ENCODE measurements at places on chromosomes 16 and 17.

DNA sequence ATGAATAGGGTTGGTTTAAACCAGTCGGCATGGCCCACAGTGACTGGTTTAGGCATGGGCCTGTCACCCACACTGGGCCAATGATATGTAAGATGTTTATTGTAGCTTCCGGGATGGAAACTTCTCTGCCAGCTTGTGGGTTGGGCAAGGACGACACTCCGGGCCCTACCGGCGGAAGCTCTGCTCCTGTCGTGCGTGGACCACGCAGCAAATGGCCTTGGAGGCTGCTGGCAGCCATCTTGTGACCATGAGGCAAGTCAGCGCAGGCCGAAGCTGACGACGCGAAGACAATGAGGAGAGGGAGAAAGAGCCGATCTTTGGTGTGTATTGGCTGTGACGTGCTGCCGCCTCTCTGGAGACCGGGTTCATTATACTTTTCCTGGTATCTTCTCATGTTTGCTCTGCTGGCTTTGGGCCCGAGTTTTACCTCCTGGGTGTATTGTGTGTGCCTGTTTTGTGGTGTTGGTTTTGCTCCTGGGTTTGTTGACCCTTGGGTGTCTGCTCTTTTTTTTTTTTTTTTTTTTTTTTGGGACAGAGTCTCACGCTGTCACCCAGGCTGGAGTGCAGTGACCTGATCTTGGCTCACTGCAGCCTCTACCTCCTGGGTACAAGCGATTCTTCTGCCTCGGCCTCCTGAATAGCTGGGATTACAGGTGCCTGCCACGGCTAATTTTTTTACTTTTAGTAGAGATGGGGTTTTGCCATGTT, 15.4 kb downstream of the SLC25A10 start:
- DNase-seq: no peak

DNA sequence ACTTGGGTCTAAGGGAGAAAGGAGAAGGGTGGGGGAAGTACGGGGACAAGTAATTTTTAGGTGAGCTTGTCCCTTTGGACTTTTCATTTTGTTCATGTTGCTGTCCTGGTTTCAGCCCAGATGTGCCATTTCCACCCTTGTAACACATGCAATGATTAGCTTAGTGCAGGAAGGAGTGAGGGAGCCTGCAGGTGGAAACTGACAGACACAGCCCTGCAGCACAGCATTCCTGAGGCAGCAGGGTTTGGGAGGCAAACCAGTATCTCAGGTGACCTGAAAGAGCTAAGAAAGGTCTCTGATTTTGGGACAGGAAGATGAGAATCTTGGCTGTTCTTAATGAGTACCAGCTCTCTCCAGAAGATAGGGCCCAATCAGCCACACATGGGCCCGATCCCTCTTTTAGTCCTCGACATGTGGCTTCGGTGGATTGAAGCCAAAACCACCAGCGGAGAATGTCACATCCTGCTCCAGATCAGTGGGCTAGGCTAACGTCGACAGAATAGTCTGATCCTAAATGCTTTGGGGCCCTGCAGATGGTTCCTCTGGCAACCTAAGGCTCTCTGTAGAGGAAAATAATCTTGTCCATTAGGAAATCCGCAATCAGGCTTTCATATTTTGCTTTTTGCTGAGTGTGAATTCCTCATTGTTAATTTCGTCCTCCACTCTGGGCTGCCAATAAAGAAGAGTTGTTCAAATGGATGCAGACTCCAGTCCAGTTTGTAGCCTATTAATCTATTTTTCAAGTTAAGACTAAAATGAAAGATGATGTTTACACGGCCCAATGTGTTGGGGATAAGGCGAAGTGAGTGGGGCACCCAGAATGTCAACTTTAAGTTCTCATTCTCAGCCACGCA, 3.8 kb upstream of the RNF157 start:
- no peak for DNase-seq

- DNase-seq: no peak
Measured at GRCh38 chr17:67902511-67903231, 77.4 kb downstream of the BPTF start.

GRCh38 chr17:57835333-57835900, 14.4 kb downstream of the MRPS23 start:
- DNase-seq: no peak

DNA sequence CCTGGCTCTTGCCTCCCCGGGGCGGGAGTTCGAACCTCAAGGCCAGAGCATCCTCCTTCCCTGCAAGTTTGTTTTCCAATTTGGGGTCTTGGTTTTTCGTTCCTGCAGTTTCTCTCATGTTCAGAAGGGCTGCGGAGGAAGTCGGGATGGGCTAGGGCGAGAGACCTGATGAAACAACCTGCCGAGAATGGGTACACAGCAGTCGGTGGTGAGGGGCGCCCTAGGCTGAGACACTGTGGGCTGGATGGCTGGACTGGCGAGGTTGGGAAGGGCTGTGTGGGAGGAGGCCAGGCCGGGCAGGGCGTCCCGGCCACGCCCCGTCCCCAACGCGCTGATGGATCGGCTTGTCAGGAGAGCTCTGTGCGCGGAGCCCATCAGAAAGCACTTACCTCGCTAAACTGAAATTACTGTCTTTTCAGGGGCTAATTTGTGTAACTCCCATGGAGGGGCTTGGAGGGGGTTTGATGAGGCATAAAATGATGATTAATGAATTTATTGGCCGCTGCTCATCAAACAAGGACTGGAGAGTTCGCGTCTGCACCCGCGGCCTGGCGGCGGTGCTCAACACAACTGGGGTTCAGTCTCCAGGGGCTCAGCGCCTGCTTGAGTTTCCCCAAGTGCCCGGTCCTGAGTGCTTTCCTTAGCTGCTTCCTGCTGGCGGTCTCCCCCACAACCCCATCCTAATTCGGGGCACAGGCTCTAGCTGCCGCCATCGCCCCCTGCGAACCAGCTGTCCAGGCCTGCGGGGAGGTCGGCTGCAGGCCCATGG, 9.0 kb downstream of the IRX5 start:
- DNase-seq: no peak

DNA sequence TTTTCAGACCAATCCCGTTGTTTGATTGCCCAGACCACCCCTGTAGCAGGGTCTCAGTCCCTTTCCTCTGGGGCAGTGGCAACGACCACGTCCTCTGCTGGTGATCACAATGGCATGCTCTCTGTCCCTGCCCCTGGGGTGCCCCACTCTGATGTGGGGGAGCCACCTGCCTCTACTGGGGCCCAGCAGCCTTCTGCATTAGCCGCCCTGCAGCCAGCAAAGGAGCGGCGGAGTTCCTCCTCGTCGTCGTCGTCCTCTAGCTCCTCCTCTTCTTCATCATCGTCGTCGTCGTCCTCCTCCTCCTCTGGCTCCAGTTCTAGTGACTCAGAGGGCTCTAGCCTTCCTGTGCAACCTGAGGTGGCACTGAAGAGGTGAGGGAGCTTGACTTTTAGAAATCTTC, 9.2 kb downstream of the ELOB start:
- DNase-seq: no peak

- no peak for DNase-seq
Measured at GRCh38 chr17:21025451-21025850, 17.4 kb downstream of the USP22 start.

DNA sequence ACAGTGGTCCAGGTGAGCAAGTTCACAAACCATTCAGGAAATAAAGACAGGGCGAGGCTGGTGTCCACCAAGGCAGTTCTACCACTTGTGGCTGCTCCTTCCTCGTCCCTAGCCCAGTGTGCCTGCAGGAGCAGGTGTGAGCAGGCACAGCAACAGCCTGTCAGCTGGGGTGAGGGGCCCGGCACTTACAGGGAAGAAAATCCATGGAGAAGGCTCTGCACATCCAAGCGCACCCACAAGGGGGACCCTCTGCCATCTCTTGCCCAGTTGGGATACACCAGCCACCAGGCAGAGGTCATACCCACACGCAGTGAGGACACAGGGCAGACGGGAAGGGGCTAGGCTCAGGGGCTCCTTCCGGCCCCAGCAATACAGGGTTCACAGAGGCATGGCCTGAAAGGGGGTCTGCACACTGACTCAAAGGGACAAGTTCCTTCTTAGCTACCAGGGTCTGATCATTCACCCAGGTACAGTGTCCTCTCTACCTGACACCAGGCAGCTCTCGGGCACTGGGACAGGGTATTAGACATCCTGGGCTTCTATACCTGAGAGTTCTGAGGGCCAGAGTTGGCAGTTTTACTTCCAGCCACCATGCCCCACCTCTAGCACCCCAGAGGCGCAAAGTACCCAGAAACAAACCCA, 27.0 kb downstream of the CDIP1 start:
- no peak for DNase-seq

DNA sequence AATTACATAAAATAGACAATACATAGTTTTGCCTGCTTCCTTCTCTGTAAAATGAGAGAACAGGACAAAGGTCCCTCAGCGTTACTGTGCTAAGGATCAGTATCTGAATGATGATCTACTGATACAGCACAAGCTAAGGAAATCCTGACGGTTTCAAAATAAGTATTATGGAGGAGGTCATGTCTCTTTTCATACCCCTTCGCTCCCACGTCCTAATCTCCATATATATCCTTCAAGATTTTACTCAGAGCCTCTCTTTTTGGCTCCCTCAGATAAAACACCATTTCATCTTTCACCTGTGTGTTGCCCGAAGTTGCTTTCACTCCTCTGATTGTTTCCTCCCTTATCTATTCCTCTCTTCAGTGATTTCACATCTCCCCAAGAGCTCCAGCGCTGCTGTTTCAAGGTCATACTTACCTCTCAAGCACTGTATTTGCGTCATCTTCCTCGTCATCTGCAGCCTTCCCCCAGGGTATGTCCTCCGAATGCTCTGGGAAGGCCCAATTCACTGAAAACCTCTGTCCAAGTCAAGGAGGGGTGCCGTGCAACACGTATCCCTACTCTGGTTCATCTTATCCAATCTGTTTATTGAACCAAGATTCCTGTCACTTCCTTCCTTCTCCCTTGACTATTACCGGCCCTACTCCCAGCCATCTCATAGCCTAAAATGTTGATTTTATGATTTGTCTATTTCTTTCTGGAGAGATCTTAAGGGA, 1.2 kb upstream of the BLTP2 start:
- no peak for DNase-seq

DNA sequence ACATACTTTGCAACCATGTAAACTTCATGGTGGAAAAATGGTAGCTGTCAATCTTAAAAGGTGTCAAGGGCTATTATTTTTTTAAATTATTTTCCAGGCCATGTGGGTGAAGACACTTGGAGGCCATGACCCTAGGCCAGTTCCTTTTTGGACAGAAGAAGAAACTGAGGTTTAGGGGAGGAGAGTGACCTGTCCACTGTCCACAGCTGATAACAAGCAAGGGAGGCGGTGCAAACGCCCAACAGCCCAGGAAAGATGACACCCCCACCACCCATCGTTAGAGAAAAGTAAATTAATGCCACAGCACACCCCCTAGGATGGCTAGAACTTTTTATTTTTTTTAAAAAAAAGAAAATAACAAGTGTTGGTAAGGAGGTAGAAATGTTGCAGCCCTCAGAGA, 19.2 kb downstream of the ENPP7 start:
- DNase-seq: no peak

GRCh38 chr17:57486882-57487301, 230.6 kb downstream of the MSI2 start:
- no peak for DNase-seq

- no peak for DNase-seq
Measured at GRCh38 chr16:27973678-27974077, 89.8 kb downstream of the GSG1L start.

GRCh38 chr17:968812-969730, 10.5 kb downstream of the NXN start:
- DNase-seq: no peak

DNA sequence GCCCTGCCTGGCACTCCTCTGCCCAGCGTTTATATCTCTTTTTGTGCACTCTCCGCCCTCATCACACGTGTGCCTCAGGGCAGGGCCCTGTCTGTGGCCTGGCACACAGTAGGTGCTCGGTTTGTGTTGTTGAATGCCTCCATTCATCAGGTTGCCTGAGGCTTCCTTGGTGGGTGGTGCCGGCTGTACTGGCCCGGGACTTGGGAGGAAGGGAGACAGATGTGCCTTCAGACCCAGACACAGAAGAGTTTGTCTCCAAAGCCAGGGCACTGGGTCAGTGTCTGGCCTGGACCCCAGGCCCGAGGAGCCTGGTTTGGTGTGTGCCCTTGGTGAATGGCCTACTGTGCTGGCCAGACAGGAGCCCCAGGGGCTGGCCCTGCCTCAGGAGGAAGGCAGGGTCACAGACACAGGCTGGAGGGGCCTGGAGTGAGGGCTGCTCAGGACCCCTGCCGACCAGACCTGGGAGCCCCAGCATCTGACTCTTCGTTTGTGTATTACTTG, 71.6 kb downstream of the RAI1 start:
- no peak for DNase-seq

- no peak for DNase-seq
Measured at GRCh38 chr16:67372664-67373063, 20.6 kb downstream of the TPPP3 start.

DNA sequence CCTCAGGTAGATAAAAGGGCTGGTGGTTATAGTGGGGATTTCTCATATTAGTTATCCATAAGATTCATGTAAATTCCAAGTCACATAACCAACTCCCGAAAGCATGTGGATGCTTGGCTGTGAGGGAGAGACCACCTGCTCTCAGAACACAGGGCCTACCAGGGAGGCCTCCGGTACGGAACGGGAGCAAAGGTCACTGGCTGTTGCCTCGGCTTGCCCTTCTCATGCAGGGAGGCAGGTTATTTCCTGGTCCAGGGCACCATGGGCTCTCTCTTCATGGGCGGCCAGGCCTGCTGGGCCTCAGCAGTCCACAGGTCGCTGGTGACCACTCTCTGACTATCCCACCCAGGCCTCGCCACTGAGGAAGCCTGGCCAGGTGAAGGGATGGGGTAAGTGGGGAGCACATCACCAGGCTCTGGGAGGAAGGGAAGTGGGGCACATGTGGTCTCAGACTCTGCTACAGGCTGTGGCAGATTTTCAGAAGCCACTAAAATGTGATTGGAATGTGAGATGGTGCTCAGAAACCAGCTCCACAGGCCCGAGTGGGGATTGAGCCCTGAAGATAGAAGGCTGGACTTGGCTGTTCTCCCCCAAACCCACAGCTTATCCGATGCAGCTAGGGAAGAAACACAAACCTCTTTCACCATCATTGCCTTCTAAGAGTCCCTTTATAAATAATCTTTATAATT, 45.4 kb downstream of the HNF1B start:
- DNase-seq: no peak

DNA sequence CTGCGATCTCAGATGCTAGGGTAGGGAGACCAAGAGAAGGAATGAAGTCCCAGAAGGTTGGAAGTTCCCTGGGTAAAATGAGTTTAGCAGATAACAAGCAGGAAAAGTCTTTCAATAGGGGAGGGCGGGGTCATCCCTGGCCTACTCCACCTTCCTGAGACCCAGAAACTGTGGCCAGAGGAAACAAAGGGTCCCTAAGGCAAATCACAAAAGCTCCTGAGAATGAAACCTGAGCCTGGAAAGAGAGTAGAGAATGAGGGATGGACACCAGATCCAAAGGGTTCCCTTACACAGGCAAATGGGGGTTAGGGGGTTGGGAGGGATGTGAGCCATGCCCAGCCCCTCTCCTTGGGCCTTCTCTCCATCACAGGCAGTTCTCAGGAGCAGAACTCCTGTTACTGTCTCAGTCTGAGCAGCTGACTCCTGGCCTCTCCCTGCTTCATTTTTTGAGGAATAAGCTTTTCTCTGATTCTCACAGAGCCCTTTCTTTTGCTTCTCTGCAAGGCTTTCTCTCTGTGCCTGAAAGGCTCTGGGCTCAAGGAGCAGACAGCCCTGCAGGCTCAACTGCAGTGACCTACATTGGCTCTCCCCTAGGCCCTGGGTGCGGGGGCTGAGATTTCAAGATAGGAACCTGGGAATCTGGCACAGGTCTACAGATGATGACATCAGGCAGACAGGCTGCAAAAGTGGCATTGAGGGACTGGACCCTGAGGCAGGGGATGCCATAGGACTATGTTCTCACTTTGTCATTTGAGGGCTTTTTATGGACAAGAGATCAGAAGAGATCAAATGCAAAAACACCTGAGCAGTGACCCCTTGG, 9.8 kb upstream of the NR1D1 start:
- DNase-seq: no peak
